T47D (cell line): ENCODE measurements at places on chromosomes 7 and 10.

GRCh38 chr7:106485919-106486318 lies 175.0 kb downstream of the CCDC71L start:
- no peak for DNase-seq

GRCh38 chr7:11895337-11895736 lies 63.3 kb upstream of the THSD7A start:
- no peak for DNase-seq

GRCh38 chr7:105567821-105568220 lies 13.5 kb downstream of the EFCAB10 start:
- no peak for DNase-seq

DNA sequence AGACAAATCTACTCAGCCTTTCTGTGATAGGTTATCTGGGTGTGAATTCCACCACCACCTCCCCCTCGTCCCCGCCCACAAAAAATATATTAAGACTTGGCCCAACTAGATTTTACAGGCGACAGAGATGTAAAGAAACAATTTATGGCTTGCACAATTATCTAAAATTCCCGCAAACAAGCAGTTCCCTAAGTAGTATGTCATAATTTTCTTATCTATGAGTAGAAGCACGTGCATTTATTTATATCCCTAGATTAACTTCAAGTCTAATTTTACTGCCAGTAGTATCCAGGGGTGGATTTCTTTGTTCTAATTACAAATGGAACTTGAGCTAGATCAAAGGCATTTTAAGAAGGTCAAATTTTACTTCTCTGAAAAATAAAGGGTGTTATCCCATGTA lies 1.7 kb downstream of the TSPAN12 start:
- no peak for DNase-seq

DNA sequence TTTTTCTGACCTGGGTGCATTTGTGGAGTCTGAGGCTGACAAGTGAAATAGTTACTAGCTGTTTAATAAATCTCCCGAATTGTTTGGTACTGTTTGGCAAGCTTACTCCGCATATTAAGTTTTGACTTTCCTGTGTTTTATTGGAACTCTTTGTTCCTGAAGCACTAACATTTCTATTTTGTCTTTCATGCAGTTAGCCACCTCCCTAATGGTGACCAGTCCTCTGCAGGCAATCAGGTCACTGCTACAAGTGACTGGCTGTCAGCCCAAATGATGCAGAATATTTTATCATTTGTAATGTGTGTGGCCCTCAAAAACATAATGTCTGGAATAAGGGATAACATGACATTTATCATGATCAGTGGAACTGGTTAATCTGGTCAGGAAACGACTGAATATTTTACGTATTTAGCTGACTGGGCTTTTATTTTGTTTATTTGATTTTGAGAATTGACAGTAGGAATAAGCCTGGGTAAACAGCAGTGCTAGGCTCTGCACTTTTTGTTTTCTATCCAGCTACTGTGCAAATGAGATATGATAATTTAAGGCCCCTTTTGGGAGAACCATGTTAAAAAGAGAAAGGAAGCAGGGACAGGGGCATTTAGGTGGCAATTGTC lies 82.9 kb downstream of the ST7 start:
- no peak for DNase-seq

- no peak for DNase-seq
Observed at GRCh38 chr7:67486401-67486800, 489.8 kb downstream of the TYW1 start.

DNA sequence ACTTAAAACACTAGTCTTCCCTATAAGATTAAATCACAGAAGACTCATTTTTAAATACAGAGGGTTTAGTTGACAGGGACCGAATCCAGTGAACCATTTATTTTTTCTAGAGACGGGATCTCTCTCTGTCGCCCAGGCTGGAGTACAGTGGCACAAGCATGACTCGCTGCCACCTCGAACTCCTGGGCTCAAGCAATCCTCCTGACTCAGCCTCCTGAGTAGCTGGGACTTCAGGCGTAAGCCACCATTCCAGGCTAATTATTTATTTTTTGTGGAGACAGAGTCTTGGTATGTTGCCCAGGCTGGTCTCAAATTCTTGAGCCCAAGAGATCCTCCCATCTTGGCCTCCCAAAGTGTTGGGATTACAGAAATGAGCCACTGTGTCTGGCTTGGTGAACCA lies 20.9 kb upstream of the LYZL1 start:
- DNase-seq = no peak

GRCh38 chr7:109126404-109127050 lies 556.9 kb downstream of the DNAJB9 start:
- no peak for DNase-seq

- DNase-seq = no peak
Observed at GRCh38 chr10:46543466-46544377, 12.7 kb downstream of the GPRIN2 start.

DNA sequence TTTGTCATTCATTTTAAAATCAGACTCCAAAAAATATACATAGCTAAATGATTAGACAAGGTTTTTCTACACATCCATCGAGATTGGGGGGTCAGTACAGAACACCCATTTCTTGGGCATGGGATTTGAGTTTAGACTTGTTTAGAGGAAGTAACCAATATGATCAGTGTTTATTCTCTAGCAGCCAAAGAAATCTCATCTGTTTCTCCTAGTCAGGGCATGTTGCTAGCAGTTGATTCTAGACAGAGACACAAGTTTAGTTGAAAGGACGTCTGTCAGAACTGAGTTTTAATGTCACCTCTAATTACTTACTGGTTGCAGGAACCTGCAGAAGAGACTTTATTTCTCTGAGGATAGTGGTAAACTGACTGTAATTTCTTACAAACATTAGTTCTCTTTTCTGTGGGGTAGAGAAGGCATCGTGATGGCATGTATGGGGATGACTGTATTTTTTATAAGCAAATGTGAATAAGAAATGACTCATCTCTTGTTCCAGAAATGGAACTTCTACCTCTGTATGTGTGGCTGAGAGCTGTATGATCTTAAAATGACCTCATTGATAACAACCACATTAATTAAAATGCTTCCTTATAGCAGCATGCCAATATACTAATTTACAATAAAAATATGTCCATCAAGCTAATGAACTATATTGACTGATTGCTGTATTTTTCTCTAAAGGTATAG lies 30.6 kb upstream of the RHOBTB1 start:
- DNase-seq = no peak

GRCh38 chr10:117370205-117370604 lies 5.0 kb downstream of the PDZD8 start:
- no peak for DNase-seq

DNA sequence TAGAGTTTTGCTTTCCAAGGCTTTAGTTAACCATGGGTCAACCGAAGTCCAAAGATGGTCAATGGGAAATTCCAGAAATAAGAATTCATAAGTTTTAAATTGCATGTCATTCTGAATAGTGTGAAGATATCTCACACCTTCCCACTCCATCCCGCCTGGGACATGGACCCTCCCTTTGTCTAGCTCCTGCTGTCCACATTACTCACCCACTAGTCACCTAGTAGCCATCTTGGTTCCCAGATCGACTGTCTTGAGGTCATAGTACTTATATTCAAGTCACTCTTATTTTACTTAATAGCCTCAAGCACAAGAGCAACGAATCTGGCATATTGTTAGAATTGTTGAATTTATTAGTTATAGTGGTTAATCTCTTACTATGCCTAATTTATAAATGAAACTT lies 366.6 kb downstream of the PRPF18 start:
- no peak for DNase-seq

- no peak for DNase-seq
Observed at GRCh38 chr7:157527686-157528085, 190.9 kb downstream of the DNAJB6 start.

GRCh38 chr10:69091143-69091651 lies 3.3 kb downstream of the SRGN start:
- DNase-seq = no peak

- DNase-seq = no peak
Observed at GRCh38 chr7:55474944-55475854, 97.1 kb downstream of the VOPP1 start.

DNA sequence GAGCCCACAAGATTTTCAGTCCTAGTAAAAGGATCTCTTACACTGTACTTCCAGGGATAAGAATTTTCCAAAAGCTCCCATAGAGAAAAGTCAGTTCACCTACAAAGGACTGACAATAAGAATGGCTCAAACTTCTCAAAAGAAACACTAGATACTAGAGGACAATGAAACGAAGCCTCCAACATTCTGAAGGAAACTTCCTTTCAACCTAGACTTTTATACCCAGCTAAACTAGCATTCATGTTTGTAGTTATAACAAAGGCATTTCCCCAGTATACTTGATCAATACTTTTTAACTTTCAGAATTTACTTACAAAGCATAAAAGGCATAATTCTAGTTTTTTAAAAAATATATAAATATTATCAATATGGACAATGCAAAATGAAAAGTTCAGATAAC lies 41.0 kb upstream of the DNAAF5 start:
- no peak for DNase-seq

- DNase-seq = no peak
Observed at GRCh38 chr7:24936121-24936824, 43.7 kb downstream of the OSBPL3 start.

GRCh38 chr7:141366091-141366621 lies 185.1 kb upstream of the AGK start:
- no peak for DNase-seq

DNA sequence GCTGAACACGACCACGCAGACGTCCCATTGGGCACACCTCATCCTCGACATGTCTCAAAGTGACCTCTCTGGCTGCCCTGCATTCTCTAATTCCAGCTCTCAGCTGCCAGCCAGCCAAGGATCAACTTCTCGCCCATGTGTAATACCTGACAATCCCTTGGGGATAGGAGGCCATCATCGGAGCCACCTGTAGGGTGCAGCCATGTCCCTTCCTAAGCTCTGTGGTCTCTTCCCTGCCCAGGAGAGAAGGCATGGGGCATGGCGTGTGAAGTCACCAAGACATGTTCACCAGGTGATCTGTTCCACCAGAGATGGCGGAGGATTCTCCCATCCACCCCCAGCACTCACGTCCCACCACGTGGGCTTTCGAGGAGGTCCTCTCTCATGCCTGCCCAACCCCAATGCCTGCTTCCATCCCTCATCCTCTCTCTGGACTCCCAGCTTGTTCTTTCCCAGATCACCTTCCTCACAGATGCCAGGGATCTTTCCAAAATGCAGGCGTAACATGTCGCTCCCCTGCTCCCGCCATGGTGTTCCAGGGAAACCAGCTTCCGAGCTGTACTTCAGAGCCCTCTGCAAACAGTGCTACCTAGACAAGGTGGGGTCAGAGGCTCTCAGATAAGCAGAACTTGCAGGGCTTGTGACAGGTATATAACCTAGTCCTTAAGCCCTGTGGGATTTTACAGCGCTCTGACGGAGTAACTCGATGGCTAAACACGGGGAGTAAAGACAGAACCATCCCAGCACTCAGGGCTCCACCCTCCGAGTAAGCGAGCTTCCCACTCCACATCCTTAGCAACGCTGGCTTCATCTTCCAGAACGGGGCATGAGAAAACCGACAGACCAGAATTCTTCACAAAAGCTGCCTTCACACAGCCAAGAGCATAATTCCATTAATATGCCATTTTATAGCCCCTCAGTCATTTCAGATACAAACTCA lies 41.1 kb downstream of the BRI3 start:
- DNase-seq = no peak

DNA sequence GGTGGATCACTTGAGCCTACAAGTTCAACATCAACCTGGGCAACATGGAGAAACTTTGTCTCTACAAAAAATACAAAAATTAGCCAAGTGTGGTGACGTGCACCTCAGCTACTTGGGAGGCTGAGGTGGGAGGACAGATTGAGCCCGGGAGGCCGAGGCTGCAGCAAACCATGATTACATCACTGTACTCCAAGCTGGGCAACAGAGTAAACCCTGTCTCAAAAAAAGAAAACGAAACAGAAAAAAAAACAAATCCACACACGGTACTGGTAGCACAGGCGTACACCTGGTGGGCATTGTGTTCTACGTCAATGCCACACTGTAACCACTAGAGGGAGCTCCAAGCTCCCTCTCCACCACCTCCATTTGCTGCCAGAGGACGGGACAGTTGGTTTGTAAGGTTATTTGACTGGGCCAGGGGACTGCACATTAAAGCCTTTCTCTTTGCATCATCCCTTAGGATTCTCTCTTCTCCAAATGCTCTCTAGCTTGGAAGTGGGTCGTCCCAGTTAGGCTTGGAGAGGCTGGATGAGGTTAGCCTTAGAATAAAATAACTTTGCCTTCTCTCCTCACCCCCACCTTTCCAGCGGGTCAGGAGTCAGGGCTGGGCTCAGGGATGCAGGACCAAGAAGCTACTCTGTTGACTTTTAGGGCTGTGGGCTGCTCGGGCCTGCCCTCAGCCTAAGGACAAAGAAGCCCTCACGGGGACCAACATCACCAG lies 130.8 kb downstream of the SORBS1 start:
- DNase-seq = peak; percentile 78

DNA sequence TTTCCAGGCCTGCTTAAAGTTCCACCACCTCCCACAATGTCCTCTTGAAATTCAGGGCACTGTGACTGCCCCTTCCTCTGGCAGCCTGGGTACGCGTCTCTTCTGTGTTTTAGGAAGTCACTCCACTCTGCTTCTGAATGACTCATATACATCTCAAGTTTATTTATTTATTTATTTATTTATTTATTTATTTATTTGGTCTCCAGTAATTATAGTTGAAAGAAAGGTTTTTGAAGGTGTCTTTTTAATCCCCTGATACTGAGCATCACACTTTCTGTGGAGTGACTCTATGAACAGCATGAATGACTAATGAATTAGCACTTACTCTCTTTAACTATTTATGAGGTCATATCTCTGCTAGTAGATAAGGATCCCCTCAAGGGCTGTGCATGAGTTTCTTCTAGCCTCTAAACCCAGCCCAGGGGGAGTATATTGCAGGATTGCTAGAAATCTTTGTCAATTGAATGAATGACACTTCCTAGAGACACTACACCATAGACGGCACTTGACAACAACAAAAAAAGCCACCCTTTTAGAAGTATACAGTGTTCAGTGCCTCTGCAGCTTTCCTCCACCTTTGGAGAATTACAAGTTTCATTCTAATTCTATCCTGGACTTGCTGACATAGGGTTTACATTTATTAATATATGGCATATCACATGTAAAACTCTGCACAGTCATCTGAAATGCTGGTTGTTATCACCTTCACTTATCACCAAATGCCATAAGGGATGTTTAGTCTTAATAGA lies 2.1 kb downstream of the MACC1 start:
- DNase-seq = no peak
